ENCODE measurements at places on chromosomes 1 and 21.

GRCh38 chr21:31347435-31348032, 3.5 kb upstream of the TIAM1 start:
- DNase-seq, result peak; percentile 56

GRCh38 chr21:25688275-25689155, 46.2 kb downstream of the ATP5PF start:
- no peak for DNase-seq

DNA sequence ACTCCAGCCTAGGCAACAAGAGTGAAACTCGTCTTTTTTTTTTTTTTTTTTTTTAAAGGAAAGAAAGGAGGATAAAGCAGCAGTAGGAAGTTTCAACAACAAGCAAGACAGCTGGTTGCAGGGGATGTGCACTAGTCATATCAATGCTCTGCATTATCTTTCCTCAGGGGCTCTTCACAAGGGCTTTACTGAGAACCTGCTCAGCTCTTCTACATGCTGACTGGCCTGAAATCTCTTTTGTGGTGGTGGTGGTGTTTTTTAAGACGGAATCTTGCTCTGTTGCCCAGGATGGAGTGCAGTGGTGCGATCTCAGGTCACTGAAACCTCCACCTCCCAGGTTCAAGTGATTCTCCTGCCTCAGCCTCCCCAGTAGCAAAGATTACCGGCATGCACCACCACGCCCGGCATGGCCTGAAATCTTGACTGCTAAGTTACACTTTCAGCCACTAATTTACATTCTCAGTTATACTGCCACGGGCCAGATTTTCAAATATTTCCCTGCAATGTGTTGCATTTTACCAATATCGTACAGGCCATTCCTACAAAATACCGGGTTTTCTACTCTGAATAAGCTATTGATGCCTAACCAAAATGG, 68.0 kb downstream of the PUM1 start:
- DNase-seq, result no peak

- no peak for DNase-seq
These were observed 50.9 kb upstream of the C1orf198 start for GRCh38 chr1:230919207-230919606.

GRCh38 chr1:169348383-169349036, 19.1 kb downstream of the NME7 start:
- peak; percentile 37 for DNase-seq

GRCh38 chr1:115266729-115267421, 71.2 kb downstream of the NGF start:
- DNase-seq, result no peak

DNA sequence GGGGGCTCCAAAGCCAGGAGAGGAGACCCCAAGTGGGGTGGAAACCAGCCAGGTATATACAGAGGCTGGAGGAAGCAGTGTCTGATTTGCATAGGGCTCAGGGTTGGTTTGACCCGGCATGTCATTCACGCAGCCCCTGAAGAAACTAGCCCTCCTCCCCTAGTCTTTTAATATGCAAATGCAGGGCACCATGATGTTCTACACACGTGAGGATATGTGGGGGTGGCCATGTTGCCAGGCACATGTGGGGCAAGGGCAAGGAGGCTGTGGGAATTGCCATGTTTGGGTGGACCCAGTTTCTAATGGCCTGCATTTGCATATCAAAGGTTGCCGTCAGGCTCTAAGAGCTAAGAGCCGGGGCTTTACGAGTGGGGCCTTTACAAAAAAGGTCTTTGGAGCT, 12.0 kb upstream of the RHOU start:
- DNase-seq, result no peak

- no peak for DNase-seq
These were observed 261.4 kb downstream of the CTH start for GRCh38 chr1:70672442-70672888.

DNA sequence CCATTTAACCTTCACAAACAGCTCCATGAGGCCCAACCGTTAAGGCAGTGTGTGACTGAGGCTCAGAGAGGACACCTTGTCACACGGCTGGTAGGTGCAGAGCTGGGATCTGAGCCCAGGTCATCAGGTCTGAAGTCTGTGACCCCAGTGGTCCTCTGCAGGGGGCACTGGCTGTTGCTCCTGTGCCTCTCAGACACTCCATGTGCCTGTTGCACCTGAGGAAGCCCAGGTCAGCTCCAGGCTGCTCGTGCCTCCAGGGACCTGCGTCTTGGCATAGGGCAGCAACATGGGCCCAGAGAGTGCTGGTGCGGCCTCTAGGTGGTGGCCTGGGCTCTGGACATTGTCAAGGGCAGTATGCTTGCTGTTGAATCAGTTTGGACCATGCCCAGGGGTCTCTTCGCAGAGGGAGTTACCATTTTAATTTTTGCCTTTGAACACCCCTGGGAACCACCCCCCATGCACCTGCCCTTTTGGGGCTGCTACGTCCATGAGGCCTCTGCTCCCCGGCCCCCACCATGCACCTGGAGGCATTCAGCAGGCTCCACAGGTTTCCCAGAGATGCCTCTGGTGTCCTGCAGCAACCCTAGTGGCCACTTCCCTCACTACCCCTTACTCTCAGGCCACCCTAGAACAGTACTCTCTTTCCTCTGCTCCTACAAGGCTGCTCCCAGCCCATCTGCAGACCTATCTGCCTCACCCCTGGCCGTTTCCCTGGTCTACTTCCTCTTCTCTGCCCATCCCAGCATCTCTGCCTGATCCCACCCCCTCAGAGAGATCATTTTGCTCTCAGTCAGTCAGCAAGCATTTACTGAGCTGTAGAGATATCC, 25.2 kb upstream of the EPS8L3 start:
- peak; percentile 66 for DNase-seq

DNA sequence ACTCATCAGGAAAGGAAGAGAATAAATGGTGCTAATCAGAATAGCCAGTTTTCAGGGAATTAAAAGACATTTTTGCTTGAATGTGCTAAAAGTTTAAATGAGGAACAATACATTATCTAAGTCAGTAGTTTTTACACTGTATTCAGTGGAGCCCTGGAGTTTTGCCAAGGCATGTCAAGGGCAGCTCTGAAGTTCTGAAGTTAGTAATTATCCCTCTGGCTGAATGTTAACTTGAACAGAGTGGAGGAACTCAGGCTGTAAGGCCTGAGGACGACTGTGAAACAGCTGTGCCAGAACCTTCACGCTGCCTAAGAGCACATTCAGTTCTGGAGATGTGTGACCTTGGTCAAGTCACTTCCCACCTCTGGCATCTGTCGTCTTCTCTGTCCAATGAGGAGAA, 68.1 kb downstream of the EDEM3 start:
- DNase-seq, result no peak

Data from SK-N-SH (cell line).